ENCODE measurements at places on chromosomes 2 and 18. TPM values are rescaled to one million over a fixed set of nuclear protein-coding genes. Genes with fewer than 3 reads are reported as not detected.

- no peak for DNase-seq
Measured at GRCh38 chr2:98857001-98857400, 79.0 kb downstream of the CRACDL start.

The HAAO gene
- 0.50 TPM for polyA plus RNA-seq

The EFHD1 gene
- 0.71 TPM for polyA plus RNA-seq

GRCh38 chr2:39620067-39620466, 45.6 kb upstream of the TMEM178A start:
- no peak for DNase-seq
